Dermis microvascular lymphatic vessel endothelial cell (primary cell): ENCODE measurements at places on chromosomes 5 and 9. TPM values are rescaled to one million over a fixed set of nuclear protein-coding genes. Genes with fewer than 3 reads are reported as not detected.

Gene OMD
- total RNA-seq = not detected in 2 replicates

Gene TMC1
- 0.25 and 0.26 TPM in 2 replicates for total RNA-seq

Gene STK32A
- total RNA-seq = 0.13 and 0.25 TPM in 2 replicates

Gene BTNL8
- total RNA-seq = 0.13 TPM in 1 of 2 replicates, not detected in the other

Gene NTRK2
- under 0.01 TPM in 1 of 2 replicates, not detected in the other for total RNA-seq

Gene WDR70
- 19.7 and 27.7 TPM in 2 replicates for total RNA-seq

Gene AGGF1
- 13.6 and 19.0 TPM in 2 replicates for total RNA-seq

Gene RICTOR
- total RNA-seq = 20.4 and 25.3 TPM in 2 replicates

Gene NRG2
- 0.51 and 0.77 TPM in 2 replicates for total RNA-seq

Gene ROPN1L
- total RNA-seq = 1.6 and 2.2 TPM in 2 replicates

Gene WDR38
- total RNA-seq = not detected in 2 replicates

Gene PDE8B
- under 0.01 TPM in 1 of 2 replicates, not detected in the other for total RNA-seq

Gene EPB41L4B
- 0.39 and 0.51 TPM in 2 replicates for total RNA-seq

Gene TIFAB
- not detected in 2 replicates for total RNA-seq

Gene PRR16
- not detected in 2 replicates for total RNA-seq

Gene IFNB1
- not detected in 2 replicates for total RNA-seq

Gene PCDHGA1
- 0.26 and 0.51 TPM in 2 replicates for total RNA-seq

Gene TXNDC8
- total RNA-seq = not detected in 2 replicates

Gene ENHO
- under 0.01 TPM in 1 of 2 replicates, not detected in the other for total RNA-seq

Gene CD72
- total RNA-seq = 0.13 TPM in 1 of 2 replicates, not detected in the other

Gene KCNMB1
- total RNA-seq = under 0.01 TPM in 1 of 2 replicates, not detected in the other

Gene SPATA31C1
- not detected in 2 replicates for total RNA-seq

Gene WWC1
- 0.13 and 0.63 TPM in 2 replicates for total RNA-seq

Gene LCN2
- total RNA-seq = not detected in 2 replicates

Gene IRGM
- not detected in 2 replicates for total RNA-seq

Gene GHR
- total RNA-seq = 3.1 and 6.1 TPM in 2 replicates

Gene SH3GL2
- under 0.01 TPM in 1 of 2 replicates, not detected in the other for total RNA-seq

Gene STC2
- total RNA-seq = 11.4 and 12.1 TPM in 2 replicates

Gene PTRH1
- total RNA-seq = 20.6 and 23.2 TPM in 2 replicates

Gene IRX2
- total RNA-seq = under 0.01 and 1.5 TPM in 2 replicates

Gene PCDHA9
- total RNA-seq = under 0.01 TPM in 2 replicates

Gene RASGRF2
- 19.8 and 23.2 TPM in 2 replicates for total RNA-seq

Gene ANKRD20A1
- total RNA-seq = 1.2 and 1.3 TPM in 2 replicates

Gene IFNA13
- not detected in 2 replicates for total RNA-seq

Gene EGR1
- 0.90 and 3.7 TPM in 2 replicates for total RNA-seq

Gene SLC6A7
- total RNA-seq = not detected in 2 replicates

Gene CYSRT1
- total RNA-seq = 0.13 and 0.25 TPM in 2 replicates

Gene C9
- under 0.01 and 0.25 TPM in 2 replicates for total RNA-seq

Gene PCDHA6
- 0.25 TPM in 1 of 2 replicates, not detected in the other for total RNA-seq

Gene MGAT1
- total RNA-seq = 67.9 and 139 TPM in 2 replicates

Gene ABO
- total RNA-seq = 0.39 and 0.63 TPM in 2 replicates

Gene PDCD1LG2
- total RNA-seq = 0.51 and 0.77 TPM in 2 replicates

Gene PPWD1
- 28.3 and 30.0 TPM in 2 replicates for total RNA-seq

Gene RNF208
- under 0.01 and 0.13 TPM in 2 replicates for total RNA-seq

Gene GABBR2
- 1.8 and 10.2 TPM in 2 replicates for total RNA-seq

Gene DOLK
- total RNA-seq = 21.1 and 30.6 TPM in 2 replicates

Gene CDH9
- not detected in 2 replicates for total RNA-seq

Gene PCDHB2
- 0.39 and 1.3 TPM in 2 replicates for total RNA-seq

Gene PHYHD1
- total RNA-seq = 0.26 TPM in 1 of 2 replicates, not detected in the other

Gene CMYA5
- total RNA-seq = under 0.01 TPM in 2 replicates

Gene SPATA31A3
- not detected in 2 replicates for total RNA-seq
